H1 (cell line): ENCODE measurements at places on chromosomes 13 and 19.

GRCh38 chr13:27920677-27921420 is 1.0 kb downstream of the PDX1 start:
- peak; percentile 66 for DNase-seq

GRCh38 chr19:39518975-39519374 is 4.0 kb downstream of the SELENOV start:
- no peak for DNase-seq

- DNase-seq = no peak
Measured at GRCh38 chr19:44607049-44607448, 6.3 kb upstream of the IGSF23 start.

- no peak for DNase-seq
Measured at GRCh38 chr13:112968380-112968909, 569 bp upstream of the MCF2L start.

DNA sequence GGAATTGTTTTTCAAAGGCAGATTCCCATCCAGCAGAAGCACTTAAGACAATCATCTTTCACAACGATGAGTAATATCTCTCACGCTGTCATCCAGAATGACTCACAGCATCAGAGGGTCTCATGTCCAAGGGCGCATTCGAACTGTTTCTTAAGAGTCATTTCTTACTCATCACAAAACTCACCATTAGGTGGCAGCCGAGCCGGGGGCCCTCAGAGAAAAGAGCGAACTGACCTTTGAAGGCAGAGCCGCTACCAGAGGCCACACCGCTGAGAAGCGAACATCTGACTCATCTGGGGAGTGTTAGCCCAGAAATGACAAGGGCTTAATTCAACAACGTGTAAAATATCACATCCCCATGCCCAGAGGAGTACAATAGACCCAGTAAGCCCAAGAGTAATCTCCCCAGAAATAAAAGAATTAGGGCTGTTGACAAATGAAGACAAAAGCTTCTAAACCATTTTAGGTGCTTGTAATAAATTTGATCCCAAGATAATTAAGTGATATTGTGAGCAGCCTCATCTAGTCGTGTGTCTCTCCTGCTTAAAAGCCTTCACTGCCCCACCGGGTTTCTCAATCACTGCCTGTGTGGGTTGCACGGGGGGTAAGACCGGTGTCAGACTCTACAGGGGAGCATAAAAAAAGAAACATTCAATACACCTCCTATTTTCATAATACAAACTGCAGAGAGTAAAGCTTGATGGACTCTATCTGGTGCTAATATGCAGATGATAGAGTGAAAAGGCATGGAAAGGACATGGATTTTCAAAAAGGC is 96.2 kb downstream of the CYSLTR2 start:
- DNase-seq = peak; percentile 46

DNA sequence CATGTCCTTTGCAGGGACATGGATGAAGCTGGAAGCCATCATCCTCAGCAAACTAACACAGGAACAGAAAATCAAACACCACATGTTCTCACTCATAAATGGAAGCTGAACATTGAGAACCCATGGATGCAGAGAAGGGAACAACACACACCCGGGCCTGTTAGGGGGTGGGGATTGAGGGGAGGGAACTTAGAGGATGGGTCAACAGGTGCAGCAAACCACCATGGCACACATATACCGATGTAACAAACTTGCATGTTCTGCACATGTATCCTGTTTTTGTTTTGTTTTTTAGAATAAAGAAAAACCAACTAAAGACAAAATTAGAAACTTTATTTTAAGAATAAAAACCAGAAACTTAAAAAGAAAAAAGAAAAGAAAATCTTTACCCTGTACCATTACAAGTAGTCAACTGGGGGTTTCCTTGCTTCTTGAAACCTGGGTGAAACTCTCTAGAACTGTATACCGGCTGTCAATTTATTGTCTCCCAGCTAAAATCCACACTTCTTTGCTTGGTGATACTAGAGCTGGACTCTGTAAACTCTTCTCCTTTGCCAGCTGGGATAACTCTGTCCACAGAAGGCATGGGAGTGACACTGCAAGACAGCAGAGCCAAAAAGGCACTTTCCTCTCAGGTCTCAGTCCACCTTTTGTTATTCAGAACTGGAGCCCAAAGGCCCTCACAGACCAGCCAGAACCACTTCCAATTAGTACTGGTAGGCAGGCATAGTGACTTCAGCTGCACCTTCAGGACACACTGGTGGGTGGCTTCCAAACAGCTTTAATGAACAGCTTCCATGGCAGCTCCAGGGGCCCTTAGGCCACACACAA is 9.0 kb downstream of the MICU2 start:
- DNase-seq = no peak

GRCh38 chr13:31073859-31074718 is 87.6 kb downstream of the HSPH1 start:
- no peak for DNase-seq

GRCh38 chr19:50258918-50259372 is 55.5 kb downstream of the MYH14 start:
- DNase-seq = peak; percentile 36

DNA sequence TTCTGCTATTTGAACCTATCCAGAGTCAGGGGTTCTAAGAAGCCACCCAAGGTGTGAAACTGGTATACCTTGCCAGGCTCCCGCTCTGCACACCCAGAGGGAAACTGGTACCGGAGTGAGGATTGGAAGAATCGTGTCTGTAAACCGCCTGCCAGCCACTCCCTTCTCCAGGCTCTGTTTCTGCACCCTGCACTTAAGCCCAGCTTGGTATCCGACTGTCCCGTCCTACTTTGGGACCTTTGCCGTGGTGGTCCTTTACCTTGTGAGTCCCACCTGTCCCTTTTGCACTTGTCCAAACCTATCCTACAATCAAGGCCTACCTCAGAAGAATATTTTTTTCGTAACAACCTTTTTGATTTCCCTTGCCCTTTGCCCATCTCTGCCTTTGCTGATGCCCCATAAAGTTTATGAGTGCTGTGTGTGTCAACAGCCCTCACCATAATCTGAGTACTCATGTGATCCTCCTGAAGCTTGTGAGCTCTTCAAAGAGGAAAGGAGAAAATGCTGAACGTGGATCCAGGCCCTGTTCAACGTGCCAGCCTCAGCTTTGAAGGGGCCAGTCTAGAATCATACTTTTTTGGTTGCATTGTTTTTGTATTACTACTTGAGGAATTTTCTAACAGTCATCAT is 44.7 kb downstream of the GARRE1 start:
- DNase-seq = no peak

DNA sequence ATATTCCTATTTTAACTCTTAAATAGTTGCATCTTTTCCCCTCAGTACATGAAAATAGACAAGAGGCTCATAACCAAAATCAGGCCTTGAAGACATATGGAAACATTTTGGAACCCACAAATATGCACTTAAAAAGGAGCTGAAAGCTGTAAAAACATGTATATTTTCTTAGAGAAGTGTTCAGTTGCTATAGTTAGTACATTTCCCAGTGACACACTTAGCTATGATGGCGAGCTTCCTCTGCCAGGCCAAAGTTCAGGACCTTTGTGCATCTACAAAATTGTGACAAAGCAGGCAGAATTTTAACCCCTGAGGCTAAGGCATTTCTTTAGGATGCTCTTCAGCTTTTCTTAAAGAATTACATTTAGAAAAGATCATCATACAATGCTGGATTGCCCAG is 54.5 kb downstream of the RCBTB2 start:
- DNase-seq = no peak

- no peak for DNase-seq
Measured at GRCh38 chr13:99356262-99357091, 49.3 kb upstream of the GPR183 start.
